ENCODE measurements at places on chromosomes 7 and 10.

- no peak for DNase-seq
These were observed 574.4 kb downstream of the CNTNAP2 start for GRCh38 chr7:146690987-146691386.

- no peak for DNase-seq
These were observed 85.1 kb downstream of the WASHC2A start for GRCh38 chr10:50152792-50153272.

DNA sequence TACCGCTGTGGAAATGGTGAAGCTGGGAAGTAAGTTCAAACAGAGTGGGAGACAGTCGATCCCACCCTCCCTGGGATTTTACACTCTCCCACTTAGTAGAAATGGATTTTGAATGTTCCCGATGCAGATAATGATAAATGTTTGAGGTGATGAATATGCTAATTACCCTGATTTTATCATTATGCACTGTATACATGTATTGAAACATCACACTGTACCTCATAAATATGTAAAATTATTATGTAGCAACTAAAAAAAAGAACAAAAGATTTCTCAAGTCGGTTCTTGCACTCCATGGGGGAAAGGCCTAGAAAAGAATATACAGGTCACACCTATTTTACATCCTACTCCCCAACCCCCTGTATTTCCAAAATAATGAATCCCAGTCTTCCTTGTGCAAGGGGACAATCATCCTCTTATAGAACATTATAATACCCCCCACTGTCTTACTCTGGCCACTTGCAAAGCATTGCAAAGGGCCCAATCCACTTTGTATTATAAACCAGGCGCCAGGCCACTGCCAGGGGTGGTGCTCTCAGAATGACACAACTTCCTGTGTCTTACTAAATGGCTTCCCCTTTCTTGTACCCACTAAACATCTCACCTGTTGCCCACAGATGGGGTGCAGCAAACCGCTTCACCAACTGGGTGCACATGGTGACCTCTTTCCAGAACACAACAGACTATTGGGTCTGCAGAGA, 20.6 kb upstream of the OR2AE1 start:
- no peak for DNase-seq

- DNase-seq, result no peak
These were observed 24.5 kb downstream of the FRMD4A start for GRCh38 chr10:14306190-14306589.

DNA sequence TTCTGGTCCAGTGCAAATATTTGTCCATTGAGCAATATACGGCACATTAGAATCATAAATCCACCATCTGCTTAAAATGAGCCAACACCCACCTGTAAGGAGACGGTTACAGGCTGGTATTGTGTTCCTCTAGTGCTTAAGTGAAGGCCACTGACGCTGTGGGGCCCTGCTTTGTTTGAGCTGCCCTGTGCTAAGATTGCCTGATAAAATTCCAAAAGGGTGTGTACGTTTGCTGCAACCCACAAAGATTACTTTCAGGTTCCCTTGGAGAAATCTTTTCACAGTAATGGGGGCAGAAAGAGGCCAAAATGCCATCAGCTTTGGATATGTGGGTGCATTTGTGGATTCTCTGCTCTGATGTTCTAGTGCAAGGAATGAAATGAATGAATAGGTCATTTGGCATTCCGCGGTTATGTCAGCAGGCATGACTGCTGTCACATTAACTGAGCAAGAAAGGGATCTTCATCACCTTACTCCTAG, 34.4 kb downstream of the AGR3 start:
- DNase-seq, result no peak

DNA sequence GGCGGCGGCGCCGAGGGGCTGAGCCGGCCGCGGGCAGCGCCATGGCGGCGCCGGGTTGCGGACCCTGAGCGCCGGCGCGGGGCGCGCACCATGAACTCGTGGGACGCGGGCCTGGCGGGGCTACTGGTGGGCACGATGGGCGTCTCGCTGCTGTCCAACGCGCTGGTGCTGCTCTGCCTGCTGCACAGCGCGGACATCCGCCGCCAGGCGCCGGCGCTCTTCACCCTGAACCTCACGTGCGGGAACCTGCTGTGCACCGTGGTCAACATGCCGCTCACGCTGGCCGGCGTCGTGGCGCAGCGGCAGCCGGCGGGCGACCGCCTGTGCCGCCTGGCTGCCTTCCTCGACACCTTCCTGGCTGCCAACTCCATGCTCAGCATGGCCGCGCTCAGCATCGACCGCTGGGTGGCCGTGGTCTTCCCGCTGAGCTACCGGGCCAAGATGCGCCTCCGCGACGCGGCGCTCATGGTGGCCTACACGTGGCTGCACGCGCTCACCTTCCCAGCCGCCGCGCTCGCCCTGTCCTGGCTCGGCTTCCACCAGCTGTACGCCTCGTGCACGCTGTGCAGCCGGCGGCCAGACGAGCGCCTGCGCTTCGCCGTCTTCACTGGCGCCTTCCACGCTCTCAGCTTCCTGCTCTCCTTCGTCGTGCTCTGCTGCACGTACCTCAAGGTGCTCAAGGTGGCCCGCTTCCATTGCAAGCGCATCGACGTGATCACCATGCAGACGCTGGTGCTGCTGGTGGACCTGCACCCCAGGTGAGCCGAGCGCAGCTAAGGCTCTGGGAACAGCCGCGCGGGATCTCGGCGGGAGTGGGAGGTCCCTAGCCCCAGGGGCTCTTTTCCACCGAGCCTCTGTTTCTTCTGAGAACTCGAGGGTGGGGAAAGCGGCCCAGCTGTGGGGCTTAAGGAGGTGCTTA, at the start of gene GPR26:
Gene GPR26 (plus strand): TSS at position 38 of the 919 bp plus-strand sequence. CDS start 53 bp downstream, at position 91.
- no peak for DNase-seq

DNA sequence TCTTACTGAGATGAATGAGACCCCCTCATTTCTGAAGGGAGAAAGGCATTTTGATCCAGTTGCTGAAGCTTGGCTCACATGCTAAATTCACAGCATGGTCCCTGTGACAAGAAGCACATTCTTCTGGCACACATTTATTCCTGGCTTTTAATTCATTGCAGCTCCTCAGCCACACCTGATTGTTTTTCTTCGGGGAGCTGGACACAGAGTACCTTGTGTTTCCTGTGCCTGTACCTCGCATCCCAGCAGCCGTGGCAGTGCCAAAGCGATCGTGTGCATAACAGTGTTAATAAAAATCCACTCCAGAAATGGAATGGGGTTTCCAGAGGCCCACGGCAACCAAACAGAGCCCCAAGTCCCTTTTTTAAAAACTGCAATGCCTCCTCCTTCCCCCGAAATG, 615.3 kb upstream of the MGMT start:
- no peak for DNase-seq

DNA sequence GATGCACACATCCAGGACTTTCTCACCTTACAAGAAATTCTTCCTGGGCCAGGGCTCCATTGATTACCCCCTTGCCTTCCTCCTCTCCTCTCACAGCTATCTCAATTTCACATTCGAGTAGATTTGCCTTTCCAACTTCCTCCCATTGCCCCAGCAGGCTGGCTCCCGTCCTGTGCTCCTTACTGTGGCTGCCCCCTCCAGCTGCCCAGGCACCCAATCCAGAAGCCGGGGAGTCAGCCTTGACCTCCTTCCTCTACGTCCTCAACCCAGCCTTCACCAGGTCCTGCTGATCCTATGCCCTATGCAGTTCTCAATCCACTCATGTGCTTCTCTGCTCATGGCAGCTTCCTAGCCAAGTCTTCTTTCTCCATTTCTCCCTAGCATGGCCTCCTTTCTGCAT, 85.7 kb upstream of the GPR26 start:
- DNase-seq, result no peak

DNA sequence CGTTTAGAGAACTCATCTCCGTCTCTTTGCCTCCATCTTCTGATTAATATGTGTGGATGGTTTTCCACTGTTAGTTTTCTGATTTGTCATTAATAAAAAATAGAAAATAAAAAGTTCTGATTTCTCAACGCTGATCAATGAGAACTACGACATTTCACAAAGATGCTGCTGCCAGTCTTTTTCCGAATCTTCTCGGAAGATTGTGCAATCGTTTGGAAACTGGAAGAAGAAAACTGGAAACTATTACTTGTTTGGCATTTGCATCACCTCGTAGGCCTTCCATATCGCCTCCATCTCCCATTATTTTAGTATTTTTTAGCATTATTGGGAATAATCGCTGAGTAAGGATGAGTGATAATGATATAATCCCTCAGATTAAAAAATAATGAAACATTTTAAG, 123.2 kb upstream of the KLF6 start:
- no peak for DNase-seq

Measured in HL-60 (cell line).